ENCODE measurements at places on chromosomes 12 and 14.

GRCh38 chr12:3672113-3672509 is 80.8 kb downstream of the CRACR2A start:
- no peak for DNase-seq

GRCh38 chr12:77007476-77007875 is 57.9 kb downstream of the E2F7 start:
- no peak for DNase-seq

GRCh38 chr14:72723858-72724530 is 169.9 kb downstream of the DPF3 start:
- no peak for DNase-seq

GRCh38 chr12:88544991-88545980 is 35.0 kb downstream of the KITLG start:
- DNase-seq, result no peak

DNA sequence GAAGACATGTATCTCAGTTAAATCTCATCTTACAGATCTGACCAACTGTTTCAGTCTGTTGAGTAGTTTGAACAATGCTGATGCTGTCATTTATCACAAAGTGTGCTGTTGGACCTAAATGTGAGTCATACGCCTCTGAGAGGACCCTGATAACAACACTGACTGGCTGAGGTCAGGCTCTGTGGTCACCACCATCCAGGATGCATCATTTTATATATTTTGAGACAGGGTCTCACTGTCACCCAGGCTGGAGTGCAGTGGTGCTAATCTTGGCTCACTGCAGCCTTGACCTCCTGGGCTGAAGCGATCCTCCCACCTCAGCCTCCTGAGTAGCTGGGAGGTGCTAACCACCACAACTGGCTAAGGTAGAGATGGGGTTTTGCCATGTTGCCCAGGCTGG is 181.0 kb upstream of the RGS6 start:
- no peak for DNase-seq

GRCh38 chr14:99559286-99559990 is 44.6 kb downstream of the CCDC85C start:
- no peak for DNase-seq

- DNase-seq, result no peak
These were observed 960.9 kb upstream of the FBXO33 start for GRCh38 chr14:40393143-40393542.

DNA sequence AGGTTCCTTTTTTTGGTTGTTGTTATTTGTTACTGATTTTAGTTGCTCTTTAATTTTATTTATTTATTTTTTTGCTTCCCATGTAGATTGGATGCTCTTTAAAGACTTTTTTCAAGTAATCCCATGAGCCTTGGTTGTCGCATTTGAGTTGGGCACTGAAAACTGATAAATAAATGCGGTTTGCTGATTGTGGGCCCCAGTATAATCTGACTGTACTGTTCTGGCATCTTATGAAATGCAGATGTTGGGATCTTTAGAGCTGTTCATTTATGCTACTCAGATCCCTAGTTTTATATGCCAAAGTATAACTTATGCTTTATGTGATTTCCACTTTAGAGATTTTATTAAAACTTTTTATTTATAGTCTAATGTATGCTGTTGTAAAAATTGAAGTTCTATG is 33.3 kb downstream of the WNK1 start:
- no peak for DNase-seq

- no peak for DNase-seq
These were observed 20.1 kb downstream of the TGFB3 start for GRCh38 chr14:75961662-75962061.

- no peak for DNase-seq
These were observed 7.6 kb downstream of the ARHGEF40 start for GRCh38 chr14:21077672-21078071.

- DNase-seq, result no peak
These were observed 68.2 kb downstream of the PAH start for GRCh38 chr12:102848832-102849231.

- DNase-seq, result no peak
These were observed 73.0 kb downstream of the SERPINA3 start for GRCh38 chr14:94685166-94685581.

GRCh38 chr12:69900720-69901131 is 75.7 kb downstream of the MYRFL start:
- DNase-seq, result peak; percentile 18

- DNase-seq, result no peak
These were observed 2.7 kb downstream of the CD163L1 start for GRCh38 chr12:7441216-7441615.

GRCh38 chr12:68020699-68021098 is 31.5 kb downstream of the IFNG-AS1 start:
- no peak for DNase-seq

DNA sequence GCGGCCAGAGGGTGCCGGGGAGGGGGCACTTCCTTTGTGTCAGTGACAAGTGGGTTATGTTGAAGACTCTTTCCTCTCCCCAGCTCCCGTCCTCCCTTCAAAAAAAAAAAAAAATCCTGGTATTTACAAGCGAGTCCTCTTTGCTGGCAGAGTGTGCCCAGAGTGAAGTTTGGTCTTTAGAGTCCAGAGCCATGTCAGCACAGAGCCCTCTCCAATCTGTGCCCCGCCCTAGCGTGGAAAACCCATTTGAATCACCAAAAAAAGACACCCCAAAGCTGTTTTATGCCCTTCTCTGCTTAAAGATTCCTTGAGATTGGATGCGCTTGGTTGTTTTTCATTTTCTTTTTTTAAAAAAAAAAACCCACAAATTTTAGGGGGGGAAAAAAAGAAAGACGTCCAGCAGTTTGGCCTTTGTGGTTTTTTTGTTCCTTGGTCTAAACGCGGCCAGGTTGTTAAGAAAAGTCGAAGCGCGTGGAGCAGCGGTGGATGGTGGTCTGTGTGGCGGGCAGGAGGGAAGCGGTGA is 3.3 kb downstream of the NKX2-1 start:
- no peak for DNase-seq

- no peak for DNase-seq
These were observed 75.0 kb upstream of the HIF1A start for GRCh38 chr14:61620130-61620946.
